ENCODE measurements at places on chromosomes 5 and 9.

- no peak for DNase-seq
Measured at GRCh38 chr9:23538461-23539003, 287.5 kb downstream of the ELAVL2 start.

DNA sequence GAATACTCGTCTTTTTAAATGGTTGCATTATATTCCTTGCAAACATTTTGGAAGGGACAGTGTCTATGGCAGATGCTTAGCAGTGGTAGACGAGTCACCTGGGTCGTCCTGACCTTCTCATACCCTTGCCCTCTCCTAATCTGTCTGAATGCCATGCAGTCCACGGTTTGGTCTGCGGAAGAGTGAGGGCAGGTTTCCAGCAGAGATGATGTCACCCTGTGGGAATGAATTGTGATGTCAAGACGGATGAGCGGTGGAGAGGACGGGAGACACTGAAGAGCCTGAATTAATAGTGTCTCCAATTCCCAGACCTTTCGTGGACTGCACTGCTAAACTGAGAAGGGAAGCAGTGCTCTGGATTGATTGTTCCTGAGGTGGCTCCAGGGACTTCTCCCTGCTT, 329.0 kb upstream of the PANK3 start:
- DNase-seq, result no peak

GRCh38 chr9:131500939-131501541, 1.7 kb upstream of the POMT1 start:
- DNase-seq, result no peak

- no peak for DNase-seq
Measured at GRCh38 chr9:112556497-112557442, 70.1 kb downstream of the KIAA1958 start.

DNA sequence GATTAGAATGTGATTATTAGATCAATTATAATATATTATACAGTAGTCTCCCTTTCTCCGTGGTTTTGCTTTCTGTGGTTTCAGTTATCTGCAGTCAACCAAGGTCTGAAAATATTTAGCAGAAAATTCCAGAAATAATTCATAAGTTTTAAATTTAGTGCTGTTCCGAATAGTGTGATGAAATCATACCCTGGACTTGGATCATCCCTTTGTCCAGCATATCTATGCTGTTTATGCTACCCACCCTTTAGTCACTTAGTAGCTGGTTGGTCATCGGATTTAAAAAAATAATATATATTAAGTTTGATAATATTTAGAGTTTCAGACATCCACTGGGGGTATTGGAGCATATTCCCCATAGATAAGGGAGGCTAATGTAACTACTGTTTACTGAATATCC, 19.6 kb downstream of the RMI1 start:
- no peak for DNase-seq

- peak; percentile 15 for DNase-seq
Measured at GRCh38 chr5:93246090-93246855, 334.7 kb downstream of the NR2F1-AS1 start.

DNA sequence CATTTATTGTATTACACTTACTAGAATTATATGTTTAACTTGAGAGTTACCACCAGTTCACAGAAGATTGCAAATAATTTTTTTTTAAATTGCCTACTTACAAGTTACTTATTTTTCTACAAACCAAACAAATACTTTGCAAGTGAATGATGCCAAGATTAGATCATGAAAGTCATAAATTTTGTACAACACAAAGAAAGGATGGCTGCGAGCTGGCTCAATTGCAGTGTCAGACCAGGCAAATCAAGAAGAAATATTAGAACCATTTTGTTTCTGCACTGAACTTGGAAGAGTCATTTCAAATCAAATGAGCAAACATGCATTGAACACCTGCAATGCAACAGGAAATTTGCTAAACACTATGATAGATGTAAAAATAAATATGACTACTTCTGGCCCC, 97.3 kb downstream of the PLCXD3 start:
- no peak for DNase-seq

DNA sequence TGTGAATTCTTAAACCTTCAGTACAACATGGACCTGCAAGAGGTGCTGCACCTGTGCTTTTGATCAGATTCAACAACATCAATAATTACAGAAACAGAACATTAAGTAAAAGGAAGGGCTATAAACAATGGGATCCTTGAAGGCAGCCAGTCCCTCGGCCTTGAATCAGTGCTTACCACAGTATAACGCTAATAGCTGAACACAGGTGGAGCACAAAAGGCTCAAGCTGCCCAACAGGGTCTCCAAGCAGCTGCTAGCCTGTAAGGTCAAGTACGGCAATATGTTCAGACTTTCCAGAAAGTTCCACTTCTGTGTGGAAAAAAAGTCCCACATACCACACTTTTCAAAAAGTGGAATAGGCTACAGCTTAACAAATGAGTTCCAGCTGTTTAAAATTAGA, 61.9 kb upstream of the ITGA1 start:
- DNase-seq, result no peak

DNA sequence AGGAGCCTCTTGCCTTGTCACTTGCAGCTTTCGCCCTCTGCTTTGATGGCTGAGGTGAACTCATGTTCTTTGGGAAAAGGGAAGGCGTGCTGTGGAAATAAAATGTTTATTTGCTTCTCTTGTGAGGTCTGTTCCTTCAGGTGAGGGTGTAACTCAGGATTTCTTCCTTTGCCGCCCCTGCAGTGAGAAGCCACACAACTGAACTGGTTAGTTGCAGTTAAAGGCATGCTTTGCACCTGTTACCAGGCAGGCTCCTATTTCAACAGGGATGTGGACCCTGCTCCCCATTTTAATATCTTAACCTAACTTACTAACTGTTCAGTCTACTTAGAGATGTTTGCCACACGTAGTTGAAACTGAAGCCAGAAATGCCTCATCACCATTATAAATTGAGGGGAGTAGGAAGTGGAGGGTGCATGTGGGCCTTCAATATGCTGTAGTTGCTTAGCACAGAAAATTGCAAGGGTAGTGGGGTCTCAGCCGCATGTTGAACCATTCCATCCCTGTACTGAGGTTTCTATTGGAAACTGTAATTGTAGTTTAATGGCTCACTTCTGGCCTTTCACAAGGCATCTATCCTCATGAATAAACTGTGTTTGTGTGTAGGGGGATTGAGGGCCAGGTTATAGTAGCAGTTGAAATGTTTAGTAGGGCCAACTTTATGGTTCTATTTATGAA, 7.9 kb downstream of the RACK1 start:
- no peak for DNase-seq

DNA sequence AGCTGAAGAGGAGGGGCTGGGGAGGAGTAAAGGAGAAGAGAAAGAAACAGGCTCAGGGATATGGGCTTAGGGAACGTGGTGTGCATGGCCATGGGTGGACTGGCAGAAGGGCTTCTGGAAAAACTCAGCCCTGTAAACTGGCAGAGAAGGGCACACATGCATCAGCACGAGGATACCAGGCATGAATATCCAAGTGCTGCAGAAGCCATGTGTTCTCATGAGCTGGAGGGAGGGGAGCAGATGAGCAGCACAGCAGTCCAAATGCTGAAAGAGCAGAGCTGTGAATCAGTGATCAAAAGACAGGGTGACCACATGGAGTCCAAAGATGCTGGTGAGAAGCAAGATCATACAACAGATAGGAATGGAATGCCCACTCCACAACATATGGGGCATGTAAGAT, 72.3 kb downstream of the SEMA5A start:
- DNase-seq, result no peak

- peak; percentile 72 for DNase-seq
Measured at GRCh38 chr9:101028346-101029314, at the start of gene PLPPR1. PLPPR1 (plus strand) TSS chr9:101028727.

DNA sequence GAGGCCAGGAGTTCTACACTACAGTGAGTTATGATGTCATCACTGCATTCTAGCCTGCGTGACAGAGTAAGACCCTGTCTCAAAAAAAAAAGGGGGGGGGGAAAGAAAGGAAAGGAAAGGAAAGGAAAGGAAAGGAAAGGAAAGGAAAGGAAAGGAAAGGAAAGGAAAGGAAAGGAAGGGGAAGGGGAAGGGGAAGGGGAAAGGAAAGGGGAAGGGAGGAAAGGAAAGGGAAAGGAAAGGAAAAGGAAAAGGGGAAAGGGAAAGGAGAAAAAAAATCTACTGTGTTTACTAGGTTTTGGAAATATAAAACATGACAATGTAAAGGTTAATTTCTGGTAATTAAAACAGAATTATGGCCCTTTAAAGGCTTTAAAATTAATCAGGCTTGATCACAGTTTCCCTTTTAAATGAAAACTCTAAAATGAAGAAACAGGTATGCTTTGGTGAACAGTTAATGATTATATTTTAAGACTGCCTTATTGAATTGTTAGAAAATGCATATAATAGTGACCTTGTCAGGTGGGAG, 131.9 kb upstream of the POU5F2 start:
- DNase-seq, result no peak

- DNase-seq, result no peak
Measured at GRCh38 chr9:137313956-137314560, 12.0 kb upstream of the NRARP start.

DNA sequence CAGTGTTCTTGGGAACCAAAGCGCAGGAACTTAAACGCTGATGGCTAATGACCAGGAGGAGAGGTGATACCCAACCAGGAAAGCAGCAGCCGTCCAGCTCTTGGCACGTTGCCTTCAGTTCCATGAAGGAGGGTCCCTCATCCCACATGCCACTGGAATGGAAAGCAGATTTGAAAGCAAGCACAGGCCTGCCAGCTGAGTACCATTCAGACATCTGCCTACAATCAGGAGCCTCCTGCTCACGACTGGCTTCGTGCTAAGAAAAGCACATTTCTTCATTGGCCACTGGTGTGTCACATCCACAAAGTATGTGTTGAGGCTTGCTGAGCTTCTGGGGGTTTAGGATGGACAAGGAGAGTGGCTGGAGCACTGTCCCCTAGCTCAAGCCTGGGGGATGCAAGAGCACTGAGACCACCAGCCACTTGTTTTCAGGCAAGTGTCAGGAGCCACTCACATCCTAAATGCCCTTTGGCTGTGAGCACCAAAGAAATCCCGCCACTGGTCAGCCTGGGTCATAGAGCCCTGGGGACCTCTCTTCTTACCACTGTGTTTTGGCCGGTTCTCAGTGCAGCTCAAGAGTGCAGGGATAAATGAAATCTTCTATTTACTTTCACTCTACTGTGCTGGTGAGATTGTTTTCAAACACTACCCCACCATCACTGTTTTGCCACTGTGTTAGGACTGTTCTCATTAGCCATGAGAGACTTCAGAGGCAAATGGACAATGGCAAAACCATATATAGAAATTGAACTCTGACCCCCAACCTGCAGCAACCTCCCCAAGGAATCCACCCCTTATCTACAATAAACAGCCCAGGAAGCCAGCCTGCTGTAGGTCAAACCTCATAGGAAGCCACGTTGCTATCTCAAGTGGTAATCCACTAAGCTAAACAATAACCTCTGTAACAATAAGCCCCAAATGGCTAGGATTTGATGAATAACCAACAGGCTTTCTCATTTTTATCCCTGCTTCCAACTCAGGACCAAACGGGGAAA, 58.3 kb downstream of the MTX3 start:
- no peak for DNase-seq

- DNase-seq, result no peak
Measured at GRCh38 chr9:114779352-114779845, 26.4 kb downstream of the TNFSF15 start.

DNA sequence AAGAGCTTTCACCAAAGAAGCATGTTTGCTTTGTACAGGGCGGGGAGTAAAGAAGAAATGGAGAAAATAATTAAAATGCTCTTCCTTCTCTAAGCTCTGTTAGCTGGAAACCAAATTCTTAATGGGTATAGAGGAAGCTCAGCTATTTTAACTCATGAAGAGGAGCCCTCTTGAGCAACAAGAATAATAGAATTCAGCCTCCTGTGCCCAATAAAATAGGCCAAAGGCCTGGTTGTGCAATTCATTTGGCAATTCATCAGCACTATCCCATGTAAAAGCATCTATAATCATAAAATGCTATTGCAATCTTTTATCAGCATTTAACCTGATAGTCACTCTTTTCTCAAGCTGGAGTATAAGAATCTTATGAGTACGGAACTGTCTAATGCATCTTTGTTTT, 133.6 kb upstream of the CDH6 start:
- DNase-seq, result no peak

- no peak for DNase-seq
Measured at GRCh38 chr9:117021906-117022305, 334.8 kb downstream of the TRIM32 start.

DNA sequence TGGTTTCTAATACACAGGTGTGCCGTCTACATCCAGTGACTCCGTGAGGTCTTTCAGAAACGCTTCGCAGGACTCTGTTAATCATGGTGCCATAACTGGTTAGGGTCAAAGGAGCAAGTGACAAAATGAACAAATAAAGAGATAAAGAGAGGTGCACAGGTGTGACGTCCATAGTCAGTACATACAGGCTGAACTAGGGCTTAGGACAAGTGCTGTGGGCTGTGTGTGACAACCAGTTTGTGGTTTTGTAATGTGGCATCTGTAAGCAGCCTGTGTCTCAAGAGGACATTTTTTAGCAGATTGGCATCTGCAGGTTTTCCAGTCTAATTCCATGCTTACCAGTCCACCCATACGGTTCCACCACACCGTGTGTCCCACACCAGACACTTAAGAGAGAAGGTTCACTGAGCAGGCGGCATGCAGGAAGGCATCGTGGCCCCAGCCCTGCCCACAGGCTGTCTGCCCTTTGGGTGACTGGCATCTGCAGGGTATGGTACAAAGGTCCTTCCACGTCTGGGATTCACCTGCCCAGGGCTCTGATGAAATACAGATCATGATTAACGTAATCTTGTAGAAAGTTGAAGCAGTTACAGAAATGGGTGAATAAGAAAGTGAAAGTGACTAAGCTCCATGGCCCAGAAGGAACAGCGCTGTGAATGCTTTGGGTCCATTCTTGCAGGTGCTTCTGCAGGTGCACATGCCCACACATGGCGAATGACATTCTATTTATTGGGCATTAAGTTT, 26.9 kb downstream of the SRD5A1 start:
- DNase-seq, result no peak

DNA sequence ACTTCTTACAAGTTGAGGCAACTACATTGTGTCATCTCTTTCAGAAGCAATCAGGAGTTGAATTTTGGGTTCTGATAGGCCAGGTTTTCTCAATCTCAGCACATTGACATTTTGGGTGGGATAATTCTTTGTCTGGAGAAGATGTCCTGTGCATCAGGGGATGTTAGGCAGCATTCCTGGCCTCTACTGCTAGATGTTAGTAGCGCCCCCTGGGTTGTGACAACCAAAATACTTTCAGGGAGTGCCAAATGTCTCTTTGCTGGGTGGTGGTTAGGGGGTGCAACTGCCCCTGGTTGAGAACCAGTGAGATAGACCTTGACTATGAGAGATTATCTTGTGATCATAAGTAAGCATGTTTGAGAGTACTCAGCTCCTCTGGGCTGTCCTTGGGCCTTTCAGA, 164.3 kb upstream of the KLF9 start:
- no peak for DNase-seq

DNA sequence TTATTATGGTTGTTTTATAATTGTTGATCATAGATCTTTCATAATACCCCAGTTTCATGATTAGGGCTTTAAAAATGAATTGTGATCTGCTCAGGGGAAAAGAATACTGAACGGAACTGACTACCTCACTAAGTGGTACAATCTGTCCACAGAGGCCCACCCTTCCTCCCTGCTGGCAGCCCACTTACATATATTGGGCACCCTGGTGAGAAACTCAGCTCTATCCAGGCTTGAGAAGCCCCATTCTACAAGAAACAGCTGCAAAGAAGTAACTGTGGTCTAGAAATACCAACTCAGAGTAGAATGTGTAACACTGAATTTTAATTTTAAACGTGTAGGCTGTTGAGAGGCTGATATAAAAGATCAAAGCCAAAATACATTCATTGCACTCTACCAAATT, 46.9 kb downstream of the TSSK1B start:
- no peak for DNase-seq

- DNase-seq, result no peak
Measured at GRCh38 chr9:135240871-135241311, 153.4 kb downstream of the OLFM1 start.
